CD4-positive, alpha-beta T cell treated with Interleukin-10 for 1 hour (primary cell): ENCODE measurements at places on chromosomes 1 and 21.

- no peak for DNase-seq
Observed at GRCh38 chr1:23798662-23799142, 1.9 kb downstream of the GALE start.

DNA sequence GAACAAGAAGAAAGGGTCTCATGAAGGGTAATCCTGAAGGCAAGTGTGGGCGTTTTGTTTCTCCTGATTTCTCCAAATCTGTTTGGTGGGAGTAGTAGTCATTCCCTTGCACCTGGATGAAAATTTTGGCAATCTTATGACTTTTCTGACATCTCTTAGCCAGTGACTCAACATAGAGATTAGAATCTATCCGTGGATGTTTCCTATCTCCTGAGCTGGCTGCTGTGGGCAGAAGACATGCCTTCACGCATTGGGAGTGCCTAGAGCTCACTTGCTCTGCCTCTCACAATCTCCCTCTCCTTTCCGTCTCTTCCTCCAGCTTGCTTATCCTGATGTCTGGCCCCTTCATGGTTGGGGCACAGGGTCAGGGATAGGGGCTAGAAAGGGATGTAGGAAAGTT, 174.2 kb upstream of the NFIA start:
- DNase-seq, result no peak

GRCh38 chr1:26190373-26190987, at the start of gene CATSPER4:
Gene CATSPER4 (plus strand): TSS chr1:26190602. CDS start chr1:26190628, 26 bp downstream.
- peak; percentile 36 for DNase-seq

- no peak for DNase-seq
Observed at GRCh38 chr1:7956218-7957032, 5.1 kb upstream of the PARK7 start.

GRCh38 chr21:43937891-43938309, 72.9 kb downstream of the AGPAT3 start:
- DNase-seq, result no peak

- no peak for DNase-seq
Observed at GRCh38 chr1:108858230-108858950, 1.5 kb upstream of the AKNAD1 start.

- DNase-seq, result no peak
Observed at GRCh38 chr21:16069178-16070112, 339.7 kb downstream of the USP25 start.

GRCh38 chr1:201384406-201384782, 6.9 kb upstream of the TNNT2 start:
- DNase-seq, result no peak

- no peak for DNase-seq
Observed at GRCh38 chr1:48596046-48596445, 124.0 kb upstream of the SPATA6 start.

DNA sequence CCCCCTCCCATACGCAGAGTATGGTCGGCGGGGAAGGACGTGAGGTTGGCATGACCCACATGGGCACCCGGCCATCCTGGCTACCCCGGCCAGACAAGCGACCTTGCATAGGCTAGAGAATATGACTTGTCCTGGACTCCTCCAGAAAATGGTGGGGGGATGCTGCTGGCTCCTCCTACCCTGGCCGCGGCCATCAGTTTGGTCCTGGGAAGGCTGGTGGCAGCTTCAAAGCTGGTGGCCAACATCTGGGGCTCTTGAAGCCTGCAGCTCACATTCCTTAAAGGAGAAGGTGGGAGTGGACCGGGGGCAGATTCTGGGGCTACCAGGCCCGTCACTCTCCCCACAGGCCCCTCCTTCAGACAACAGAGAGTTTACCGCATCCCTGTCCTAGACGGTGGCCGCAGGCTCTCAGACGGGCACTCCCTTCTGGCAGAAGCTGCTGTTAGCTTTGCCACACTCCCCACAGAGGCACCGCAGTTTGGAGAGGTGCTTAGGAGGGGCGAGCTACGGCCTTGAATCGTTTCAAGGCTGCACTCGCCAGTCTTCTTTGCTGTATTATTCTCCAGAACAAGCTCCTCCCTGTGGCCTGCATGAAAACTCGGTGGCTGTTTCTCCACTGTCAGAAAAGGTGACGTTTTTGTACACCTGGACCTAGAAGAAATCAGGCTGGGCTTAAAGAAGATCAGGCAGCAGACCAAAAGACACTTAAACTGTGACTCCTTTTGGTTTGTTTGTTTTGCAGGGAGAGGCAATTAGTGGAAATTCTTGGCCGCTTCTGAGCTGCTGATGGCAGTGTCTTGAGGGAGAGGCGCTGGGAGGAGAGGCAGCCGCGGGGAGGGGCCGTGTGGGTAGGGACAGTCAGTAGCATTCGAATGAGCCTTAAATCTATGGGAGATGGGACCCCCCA, 68.0 kb downstream of the RUNX3 start:
- no peak for DNase-seq

DNA sequence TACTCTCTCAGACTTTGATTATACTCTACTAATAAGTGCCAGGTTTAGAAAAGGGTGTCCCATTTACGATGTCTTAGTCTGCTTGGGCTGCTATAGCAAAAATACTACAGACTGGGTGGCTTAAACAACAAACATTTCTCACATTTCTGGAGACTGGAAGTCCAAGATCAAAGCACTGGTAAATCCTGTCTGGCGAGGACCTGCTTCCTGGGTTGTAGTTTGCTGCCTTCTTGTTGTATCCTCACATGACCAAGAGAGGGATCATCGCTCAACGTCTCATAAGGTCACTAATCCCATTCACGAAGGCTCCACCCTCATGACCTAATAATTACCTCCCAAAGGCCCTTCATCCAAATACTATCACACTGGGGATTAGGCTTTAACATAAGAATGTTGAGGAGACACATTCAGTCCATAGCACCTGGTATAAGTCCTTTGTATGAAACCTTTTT, 12.0 kb downstream of the PRDX6 start:
- DNase-seq, result no peak

DNA sequence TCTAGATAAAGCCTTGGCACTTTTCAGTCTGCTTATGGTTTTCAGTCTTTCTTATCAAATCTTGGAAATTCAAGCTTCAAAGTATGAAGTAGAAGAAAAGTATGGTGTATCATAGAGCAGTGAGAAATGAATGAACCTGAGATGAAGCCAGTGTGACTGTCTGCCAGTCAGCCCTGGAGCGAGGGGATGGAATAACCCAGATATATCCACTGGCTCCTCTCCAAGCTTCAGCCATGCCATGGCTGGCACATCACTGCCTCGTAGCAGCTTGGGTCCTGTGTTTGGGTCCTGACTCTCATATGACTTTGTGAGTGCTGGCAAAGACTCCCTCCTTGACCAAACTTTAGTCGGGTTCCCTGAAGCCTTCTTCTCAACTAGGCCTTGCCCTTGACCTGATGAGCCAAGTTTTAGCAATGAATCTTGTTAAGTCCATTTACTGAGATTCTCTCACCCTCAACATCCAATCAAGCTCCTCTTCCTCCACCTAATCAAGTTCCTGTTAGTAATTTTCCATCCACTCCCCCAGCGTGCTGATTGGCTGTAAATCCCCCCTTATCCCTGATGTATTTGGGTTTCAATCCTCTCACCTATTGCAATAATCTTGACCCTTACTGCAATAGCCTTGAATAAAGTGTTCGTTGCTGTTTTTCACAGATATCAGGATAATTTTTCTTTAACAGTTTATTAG, 62.5 kb upstream of the PRDX6 start:
- DNase-seq, result no peak

GRCh38 chr21:44093761-44094160, 13.4 kb upstream of the PWP2 start:
- no peak for DNase-seq

DNA sequence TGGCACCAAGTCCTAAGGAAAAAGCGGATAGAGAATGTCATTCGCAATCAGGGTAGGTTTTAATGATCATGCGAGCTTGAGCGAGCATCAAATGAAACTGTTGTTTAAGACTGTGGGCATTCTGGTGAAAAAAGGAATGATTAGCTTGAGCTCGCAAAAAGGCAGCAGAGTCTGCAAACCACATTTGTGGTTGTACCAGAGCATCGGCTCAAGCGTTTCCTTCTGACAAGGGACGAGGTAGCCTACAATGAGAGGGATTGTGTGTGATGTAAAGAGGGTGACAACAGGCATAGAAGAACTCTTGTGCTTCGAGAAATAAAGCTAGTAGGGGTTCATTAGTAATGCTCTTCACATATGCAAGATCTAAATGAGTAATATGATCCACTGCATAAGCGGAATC, 11.1 kb upstream of the CD48 start:
- DNase-seq, result peak; percentile 37

- no peak for DNase-seq
Observed at GRCh38 chr1:19283891-19284290, 4.7 kb downstream of the AKR7A3 start.

DNA sequence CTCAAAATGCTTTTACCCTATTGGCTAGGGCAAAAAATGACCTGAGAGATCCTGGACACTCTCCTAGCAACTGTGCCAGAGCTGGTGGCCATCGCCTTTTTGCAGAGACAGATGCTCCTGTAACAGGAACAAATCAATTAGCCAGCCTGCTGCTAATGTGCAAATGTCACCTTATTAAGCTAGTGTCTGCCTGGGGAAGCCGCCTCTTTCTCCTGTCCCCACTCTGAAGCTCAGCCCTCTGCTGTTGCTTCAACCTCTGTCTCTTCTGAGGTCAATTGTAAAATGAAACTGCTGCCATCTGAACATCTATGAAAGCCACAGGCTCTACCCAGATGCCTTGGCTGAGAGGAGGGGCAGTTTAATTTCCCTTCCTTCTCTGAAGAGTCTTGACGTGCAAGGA, 85.5 kb upstream of the CACNA1E start:
- DNase-seq, result peak; percentile 33

GRCh38 chr21:34133802-34134201, 60.4 kb downstream of the MRPS6 start:
- no peak for DNase-seq

DNA sequence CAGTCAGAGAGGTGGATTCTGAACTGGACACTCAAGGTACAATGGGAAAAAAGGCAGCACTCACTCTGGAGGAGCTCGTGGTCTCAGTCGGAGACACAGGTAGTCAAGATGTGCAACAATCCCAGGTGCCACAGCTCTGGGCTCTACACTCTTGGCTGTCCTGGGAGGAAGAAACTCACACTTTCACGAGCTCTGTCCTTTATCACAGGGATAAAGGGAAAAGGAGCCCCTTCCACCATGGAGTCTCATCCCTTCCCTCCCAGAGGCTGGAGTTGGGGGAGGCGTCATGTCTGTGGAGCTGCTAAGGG, 20.3 kb downstream of the CDK18 start:
- DNase-seq, result no peak
